MM.1S (cell line): ENCODE measurements at places on chromosomes 3 and 15.

DNA sequence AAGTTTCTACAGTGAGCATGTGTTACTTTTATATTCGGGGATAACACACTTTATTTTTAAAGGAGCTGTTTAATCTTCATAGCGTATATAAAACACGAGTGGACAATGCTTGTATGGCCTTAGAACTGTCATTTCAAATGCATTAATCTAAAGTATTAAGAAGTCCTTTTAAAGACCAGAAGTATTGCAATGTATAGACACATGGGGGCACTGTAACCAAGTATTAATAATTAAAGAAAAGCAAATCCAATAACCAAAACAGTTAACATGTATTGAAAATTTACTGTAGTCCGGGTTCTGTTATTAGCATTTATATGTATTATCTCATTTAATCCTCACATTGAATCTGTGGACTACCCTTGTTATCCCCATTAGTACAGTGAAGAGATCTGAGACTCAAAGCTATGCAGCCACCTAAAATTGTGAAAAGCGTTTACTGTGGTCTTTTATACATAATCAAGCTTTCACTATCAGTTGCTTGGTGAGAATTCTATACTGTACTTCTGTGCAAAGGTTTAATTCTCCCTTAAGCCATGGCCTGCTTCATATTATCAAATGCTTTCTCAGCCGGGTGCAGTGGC lies 10.1 kb downstream of the ARL14 start:
- H3K36me3 ChIP-seq = no peaks in the 10 kb centered on the region
- H3K27ac ChIP-seq = no peak overlapping the region
- peak; percentile 56 for DNase-seq
- H3K4me1 ChIP-seq = no peaks in the 10 kb centered on the region
- H3K27me3 ChIP-seq = no peaks in the 10 kb centered on the region

DNA sequence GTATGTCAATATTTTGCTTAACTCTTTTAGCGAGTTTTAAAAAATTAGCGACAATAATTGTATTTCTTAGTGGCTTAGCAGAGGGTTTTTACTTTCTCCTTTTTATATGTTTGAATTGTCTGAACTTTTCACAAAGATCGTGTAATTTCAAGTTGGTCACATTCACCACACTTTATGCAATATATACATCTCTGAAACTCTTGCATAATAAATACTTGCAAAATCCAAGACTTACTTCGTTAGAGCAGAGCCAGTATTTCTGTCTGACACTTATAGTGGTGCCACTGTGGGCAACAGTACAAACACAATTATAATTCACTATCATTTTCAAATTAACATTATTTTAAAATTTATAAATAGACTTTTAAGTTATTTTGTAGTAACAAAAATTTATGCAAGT lies 62.0 kb downstream of the SUCNR1 start:
- no peaks in the 10 kb centered on the region for H3K4me1 ChIP-seq
- H3K36me3 ChIP-seq = no peaks in the 10 kb centered on the region
- H3K4me3 ChIP-seq = no peak overlapping the region
- no peak for DNase-seq

DNA sequence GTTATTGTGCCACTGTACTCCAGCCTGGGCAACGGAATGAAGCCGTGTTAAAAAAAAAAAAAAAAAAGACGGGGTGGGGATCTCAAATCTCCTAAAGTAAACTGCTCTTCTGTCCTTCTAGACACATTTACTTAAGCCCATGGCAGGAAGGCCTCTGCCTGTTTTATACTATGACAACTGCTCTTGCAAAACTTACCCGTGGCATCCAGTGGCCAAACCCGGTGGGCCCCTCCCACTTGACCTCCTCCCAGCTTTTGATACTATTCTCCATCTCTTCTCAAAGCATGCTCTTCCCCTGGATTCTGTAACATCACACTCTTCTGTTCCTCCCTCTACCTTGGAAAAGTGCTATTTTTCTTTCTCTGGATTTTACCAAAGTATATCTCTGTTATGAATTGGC lies 112.2 kb downstream of the RFTN1 start:
- no peaks in the 10 kb centered on the region for H3K4me1 ChIP-seq
- no peak overlapping the region for H3K27ac ChIP-seq
- H3K27me3 ChIP-seq = no peaks in the 10 kb centered on the region
- no peak overlapping the region for H3K4me3 ChIP-seq
- no peak for DNase-seq
- no peaks in the 10 kb centered on the region for H3K36me3 ChIP-seq

DNA sequence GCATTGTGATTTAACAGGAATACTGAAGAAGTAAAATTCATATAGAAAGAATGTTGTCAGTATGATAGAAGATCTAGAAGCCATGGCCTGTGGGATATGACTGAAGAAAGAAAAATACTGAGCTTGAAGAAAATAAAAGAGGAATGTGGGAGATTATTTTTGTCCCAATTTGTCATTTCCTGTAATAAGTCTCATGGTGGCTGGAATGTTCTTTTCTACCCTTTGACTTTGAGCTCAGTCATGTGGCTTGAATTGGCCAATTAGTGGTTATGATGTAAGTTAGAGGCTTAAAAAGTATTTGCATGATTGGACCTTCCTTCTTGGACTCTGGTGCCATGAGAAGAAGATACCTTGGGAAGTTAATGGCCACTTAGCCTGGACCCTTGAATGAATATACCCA lies 14.1 kb downstream of the APH1B start:
- no peak for DNase-seq
- no peaks in the 10 kb centered on the region for H3K27me3 ChIP-seq
- no peaks in the 10 kb centered on the region for H3K4me1 ChIP-seq
- H3K36me3 ChIP-seq = no peaks in the 10 kb centered on the region
- no peak overlapping the region for H3K4me3 ChIP-seq

DNA sequence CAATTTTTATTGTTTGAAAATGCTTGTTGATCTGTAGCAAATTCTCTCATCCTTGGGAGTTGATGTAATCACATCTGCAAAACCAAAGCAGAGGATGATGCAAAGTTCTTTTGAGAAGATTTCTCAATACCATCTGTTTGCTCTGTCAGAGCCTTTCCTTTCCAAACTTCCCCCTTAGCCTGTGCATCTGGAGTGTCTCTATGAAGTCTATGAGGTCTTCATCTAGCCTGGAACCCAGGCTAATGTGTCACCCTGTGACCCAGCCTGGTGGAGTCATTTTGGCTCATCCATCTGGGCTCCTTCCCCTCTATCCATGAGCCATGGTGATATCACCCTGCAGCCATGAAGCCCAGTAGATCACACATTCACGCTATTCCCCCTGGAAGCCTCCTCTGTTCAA lies 123.2 kb upstream of the SLC7A14 start:
- H3K27me3 ChIP-seq = no peaks in the 10 kb centered on the region
- H3K36me3 ChIP-seq = no peaks in the 10 kb centered on the region
- DNase-seq = no peak
- H3K27ac ChIP-seq = no peak overlapping the region

GRCh38 chr3:52568069-52568468 lies 31.7 kb downstream of the UQCC5 start:
- H3K4me3 ChIP-seq = no peak overlapping the region
- no peaks in the 10 kb centered on the region; the same call in 1 of the 2 replicates for H3K36me3 ChIP-seq
- H3K4me1 ChIP-seq = no peaks in the 10 kb centered on the region
- H3K27me3 ChIP-seq = no peaks in the 10 kb centered on the region
- no peak overlapping the region for H3K27ac ChIP-seq
- no peak for DNase-seq

- no peaks in the 10 kb centered on the region for H3K27me3 ChIP-seq
- H3K36me3 ChIP-seq = no peaks in the 10 kb centered on the region
- H3K4me3 ChIP-seq = no peak overlapping the region
- H3K4me1 ChIP-seq = no peaks in the 10 kb centered on the region
- no peak overlapping the region for H3K27ac ChIP-seq
- DNase-seq = no peak
Measured at GRCh38 chr3:69339760-69340159, 46.1 kb downstream of the FRMD4B start.

- no peaks in the 10 kb centered on the region for H3K4me1 ChIP-seq
- no peaks in the 10 kb centered on the region for H3K27me3 ChIP-seq
- H3K4me3 ChIP-seq = no peak overlapping the region
- DNase-seq = no peak
Measured at GRCh38 chr15:41943543-41944312, 28.6 kb downstream of the EHD4 start.

DNA sequence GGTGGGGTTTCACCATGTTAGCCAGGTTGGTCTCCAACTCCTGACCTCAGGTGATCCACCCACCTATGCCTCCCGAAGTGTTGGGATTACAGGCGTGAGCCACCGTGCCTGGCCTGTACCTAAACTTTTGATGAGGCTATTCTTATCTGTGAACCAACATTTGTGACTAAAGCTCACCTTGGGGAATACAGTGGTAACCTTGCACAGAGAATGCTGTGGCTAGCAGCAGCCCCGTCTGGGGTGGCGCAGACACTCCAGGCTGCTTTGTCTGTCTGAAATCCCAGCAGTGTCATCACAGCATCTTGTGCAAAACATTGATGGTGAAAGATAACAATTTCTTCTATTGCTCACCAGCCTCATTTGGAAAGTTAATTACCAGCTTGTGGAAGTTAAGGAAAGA lies 58.9 kb downstream of the CMTM8 start:
- H3K36me3 ChIP-seq = no peaks in the 10 kb centered on the region
- no peaks in the 10 kb centered on the region for H3K4me1 ChIP-seq
- no peak overlapping the region for H3K4me3 ChIP-seq
- no peaks in the 10 kb centered on the region for H3K27me3 ChIP-seq
- H3K27ac ChIP-seq = no peak overlapping the region
- DNase-seq = no peak

DNA sequence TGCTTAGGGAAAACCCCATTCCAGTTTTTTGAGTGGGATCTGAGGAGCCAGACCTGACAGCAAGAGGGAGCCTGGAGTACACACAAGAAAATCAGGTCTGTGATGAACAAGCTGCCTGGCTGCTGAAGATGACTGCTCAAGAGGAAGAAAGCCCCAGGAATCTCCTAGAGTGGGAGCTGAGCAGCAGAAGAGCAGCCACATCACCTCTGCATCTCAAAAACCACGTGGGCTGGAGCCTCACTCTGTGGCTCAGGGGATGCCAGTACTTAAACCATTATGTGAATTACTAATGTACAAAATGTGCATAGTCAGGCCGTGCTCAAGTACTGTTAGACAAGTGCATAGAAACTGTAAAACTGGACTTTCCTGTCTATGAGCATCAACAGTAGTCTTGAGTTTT lies 52.4 kb downstream of the SLC9A9 start:
- H3K27me3 ChIP-seq = no peaks in the 10 kb centered on the region
- no peak overlapping the region for H3K27ac ChIP-seq
- no peak overlapping the region for H3K4me3 ChIP-seq
- DNase-seq = no peak
- 0 out of 2 replicates have a peak, but pooled peaks cover 7% of the 10 kb centered on the region for H3K4me1 ChIP-seq
- H3K36me3 ChIP-seq = no peaks in the 10 kb centered on the region

DNA sequence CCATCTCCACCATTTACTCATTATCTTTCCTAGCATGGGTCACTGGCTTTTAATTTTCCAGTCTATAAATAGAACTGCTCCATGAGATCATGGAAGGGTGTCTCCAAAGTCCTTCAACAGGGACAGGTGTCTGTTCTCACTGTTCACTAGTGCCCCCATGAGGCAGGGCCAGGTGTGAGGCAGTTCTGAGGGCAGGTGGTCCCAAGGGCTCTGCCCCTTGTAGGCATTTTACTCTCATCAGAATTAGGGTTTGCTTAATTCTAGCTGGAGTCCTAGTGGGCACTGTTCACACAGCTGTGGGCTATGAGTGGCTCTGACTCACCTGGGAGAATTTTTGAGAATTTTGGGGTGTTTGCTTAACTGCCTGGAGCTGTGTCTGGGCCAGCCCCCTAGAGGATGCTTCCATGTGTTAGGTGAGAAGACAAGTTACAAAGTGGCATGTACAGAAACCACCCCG lies 248.0 kb upstream of the LYSMD4 start:
- DNase-seq = no peak
- no peak overlapping the region for H3K4me3 ChIP-seq
- no peak overlapping the region for H3K27ac ChIP-seq
- no peaks in the 10 kb centered on the region for H3K4me1 ChIP-seq
- H3K36me3 ChIP-seq = no peaks in the 10 kb centered on the region

GRCh38 chr3:7574435-7574834 lies 713.5 kb downstream of the GRM7 start:
- no peak overlapping the region for H3K27ac ChIP-seq
- H3K27me3 ChIP-seq = no peaks in the 10 kb centered on the region
- no peaks in the 10 kb centered on the region for H3K4me1 ChIP-seq
- H3K36me3 ChIP-seq = no peaks in the 10 kb centered on the region
- H3K4me3 ChIP-seq = no peak overlapping the region

GRCh38 chr3:177464392-177465256 lies 267.3 kb upstream of the TBL1XR1 start:
- no peak overlapping the region for H3K4me3 ChIP-seq
- H3K36me3 ChIP-seq = no peaks in the 10 kb centered on the region
- H3K4me1 ChIP-seq = peaks cover 4% of the 10 kb centered on the region; the same call in 1 of the 2 replicates

- H3K4me1 ChIP-seq = no peaks in the 10 kb centered on the region
- no peak overlapping the region for H3K27ac ChIP-seq
- H3K27me3 ChIP-seq = no peaks in the 10 kb centered on the region
- no peaks in the 10 kb centered on the region for H3K36me3 ChIP-seq
- no peak for DNase-seq
Measured at GRCh38 chr3:187551416-187551815, 118.8 kb downstream of the SST start.

DNA sequence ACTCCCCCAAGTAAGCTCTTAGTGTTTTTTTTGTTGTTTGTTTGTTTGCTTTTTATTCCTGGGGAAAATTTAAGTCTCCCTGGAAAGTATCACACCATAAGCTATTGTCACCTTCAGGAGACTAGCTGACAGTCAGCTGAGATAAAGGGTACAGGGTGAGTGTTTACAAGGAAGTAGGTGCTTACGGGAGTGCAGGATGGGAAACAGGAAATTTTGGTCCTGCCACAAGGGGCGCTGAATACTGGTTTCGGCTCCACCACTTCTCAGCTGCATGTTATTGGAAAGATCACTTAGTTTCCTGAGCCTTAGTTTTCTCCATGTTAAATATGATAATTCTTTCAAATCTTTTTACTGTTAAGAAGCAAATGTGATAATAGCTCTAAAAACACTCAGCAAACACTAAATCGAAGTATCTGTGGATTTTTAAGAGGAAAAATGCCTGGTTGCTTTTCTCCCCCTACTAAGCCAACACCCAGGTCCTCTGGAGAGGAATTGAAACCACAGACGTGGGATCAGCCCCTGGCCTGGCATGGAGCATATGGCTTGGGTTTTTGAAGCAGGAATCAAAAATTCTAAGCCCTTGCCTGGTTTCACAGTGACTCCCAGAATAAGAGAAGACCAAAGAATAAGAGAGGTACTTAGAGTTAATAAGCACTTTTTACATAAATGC lies 90.7 kb downstream of the SCN11A start:
- DNase-seq = peak; percentile 23
- no peaks in the 10 kb centered on the region for H3K36me3 ChIP-seq
- no peaks in the 10 kb centered on the region for H3K27me3 ChIP-seq
- no peak overlapping the region for H3K27ac ChIP-seq

GRCh38 chr3:102443021-102443420 lies 8.2 kb downstream of the ZPLD1 start:
- H3K4me3 ChIP-seq = no peak overlapping the region
- DNase-seq = no peak
- no peaks in the 10 kb centered on the region for H3K27me3 ChIP-seq
- no peaks in the 10 kb centered on the region for H3K36me3 ChIP-seq
- no peaks in the 10 kb centered on the region for H3K4me1 ChIP-seq

- H3K27ac ChIP-seq = no peak overlapping the region
- no peaks in the 10 kb centered on the region for H3K27me3 ChIP-seq
- no peak overlapping the region for H3K4me3 ChIP-seq
- H3K4me1 ChIP-seq = no peaks in the 10 kb centered on the region
Measured at GRCh38 chr3:177744873-177745606, 547.8 kb upstream of the TBL1XR1 start.
